ENCODE measurements at places on chromosomes 7 and 10.

GRCh38 chr10:128102480-128103228 is 23.6 kb downstream of the MKI67 start:
- DNase-seq, result no peak

DNA sequence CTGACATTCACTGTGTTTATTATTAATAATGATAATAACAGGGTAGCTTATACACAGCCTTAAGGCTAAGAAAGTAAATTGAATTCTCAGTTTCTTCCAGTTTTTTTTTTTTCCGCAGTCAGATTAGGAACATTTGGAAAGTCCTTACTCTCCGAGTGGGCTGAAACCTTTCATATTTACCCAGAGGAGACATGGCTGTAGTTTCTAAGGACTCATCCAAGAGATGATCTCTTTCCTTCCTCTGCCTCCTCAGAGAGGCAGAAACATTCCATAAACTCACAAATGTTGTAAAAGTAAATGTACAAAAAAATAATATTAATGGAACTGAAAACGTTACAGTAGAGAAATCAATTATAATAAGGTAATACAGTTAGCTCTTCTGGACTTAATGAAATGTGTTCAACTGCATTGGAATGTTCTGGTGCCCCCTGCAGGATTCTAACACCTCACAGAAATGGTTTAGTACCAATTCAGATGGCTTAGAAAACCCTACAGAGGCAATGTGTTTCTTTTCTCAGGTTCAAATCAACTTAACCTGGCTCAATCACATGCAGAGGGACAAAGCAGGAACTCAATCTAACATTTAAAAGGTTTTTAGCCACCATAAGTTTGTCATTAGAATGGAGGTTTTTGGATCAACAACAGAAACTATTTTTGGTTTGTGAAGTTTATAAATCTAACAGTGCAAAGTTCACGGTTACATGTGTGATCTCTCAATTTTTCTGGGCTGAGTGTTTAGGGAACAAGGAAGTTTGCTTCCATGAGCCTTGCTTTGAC is 71.7 kb downstream of the ICA1 start:
- DNase-seq, result peak; percentile 38

- DNase-seq, result no peak
Measured at GRCh38 chr7:149292462-149292823, 30.4 kb downstream of the ZNF783 start.

DNA sequence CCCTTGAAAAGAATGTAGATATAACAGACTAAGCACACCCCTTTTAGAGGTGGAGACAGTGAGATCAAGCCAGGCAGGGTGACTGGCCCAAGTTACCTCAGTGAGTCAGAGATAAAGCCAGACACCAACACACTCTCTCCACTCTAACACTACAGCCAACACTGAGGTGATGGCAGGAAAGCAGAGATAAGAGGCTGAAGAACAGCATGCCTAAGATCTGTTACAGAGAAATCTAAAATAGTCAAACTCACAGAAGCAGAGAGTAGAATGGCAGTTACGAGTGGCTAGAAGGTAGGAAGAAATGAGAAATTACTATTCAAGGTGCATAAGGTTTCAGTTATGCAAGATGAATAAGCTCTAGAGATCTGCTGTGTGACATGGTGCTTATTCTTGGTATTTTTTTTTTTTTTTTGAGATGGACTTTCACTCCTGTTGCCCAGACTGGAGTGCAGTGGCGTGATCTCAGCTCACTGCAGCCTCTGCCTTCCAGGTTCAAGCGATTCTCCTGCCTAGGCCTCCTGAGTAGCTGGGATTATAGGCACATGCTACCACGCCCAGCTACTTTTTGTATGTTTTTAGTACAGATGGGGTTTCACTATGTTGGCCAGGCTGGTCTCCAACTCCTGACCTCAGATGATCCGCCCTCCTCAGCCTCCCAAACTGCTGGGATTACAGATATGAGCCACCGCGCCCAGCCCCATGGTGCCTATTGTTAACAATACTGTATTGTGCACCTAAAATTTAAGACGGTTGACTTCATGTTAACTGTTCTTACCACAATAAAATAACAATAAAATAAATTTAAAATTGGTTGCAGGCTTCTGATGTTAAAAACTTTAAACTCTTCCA is 28.7 kb downstream of the ICA1 start:
- no peak for DNase-seq

GRCh38 chr10:77939561-77940001 is 13.0 kb upstream of the DLG5 start:
- DNase-seq, result no peak

DNA sequence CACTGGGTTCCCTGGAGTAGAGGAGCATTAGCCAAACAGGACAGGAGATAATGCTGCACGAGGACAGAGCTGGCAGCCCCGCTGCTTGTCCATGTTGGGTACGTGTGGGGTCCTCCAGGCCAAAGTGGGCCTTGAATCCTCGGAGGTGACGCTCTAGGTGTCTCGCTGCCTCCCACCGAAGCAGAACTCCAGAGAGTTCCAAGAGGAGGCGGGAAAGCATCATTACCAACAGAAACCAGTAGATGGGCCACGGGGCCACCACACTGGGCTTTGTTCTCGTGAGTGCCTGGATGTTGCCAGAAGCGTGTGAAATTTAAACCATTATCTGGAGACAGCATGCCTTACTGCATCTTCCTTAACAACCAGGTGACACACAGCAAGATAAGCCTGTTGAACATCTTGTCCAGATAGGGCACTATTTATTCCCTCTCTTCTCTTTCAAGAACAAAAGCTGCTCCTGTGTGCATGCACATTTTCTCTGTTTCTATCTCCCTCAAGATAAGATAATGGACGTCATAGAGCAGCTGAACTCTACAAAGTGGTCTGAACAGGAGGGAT is 56.8 kb downstream of the TNS3 start:
- DNase-seq, result no peak

DNA sequence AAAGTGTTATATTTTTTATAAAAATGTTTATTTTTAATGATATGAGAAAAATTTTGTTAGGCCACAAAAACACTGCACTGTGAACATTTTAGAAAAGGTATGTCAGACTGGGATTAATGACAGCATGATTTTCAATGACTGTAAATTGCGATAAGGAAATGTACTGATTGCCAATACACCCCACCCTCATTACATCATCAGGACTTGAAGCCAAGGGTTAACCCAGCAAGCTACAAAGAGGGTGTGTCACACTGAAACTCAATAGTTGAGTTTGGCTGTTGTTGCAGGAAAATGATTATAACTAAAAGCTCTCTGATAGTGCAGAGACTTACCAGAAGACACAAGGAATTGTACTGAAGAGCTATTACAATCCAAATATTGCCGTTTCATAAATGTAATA is 64.8 kb upstream of the CAPZA2 start:
- no peak for DNase-seq
